Activated T-cell treated with anti-CD3 and anti-CD28 coated beads, Interleukin-2, amount 50 U/mL, for 1 hour (primary cell): ENCODE measurements at places on chromosomes 2 and 18.
A peak's percentile ranks its signal among the peaks of the same experiment; 100 is the strongest.

DNA sequence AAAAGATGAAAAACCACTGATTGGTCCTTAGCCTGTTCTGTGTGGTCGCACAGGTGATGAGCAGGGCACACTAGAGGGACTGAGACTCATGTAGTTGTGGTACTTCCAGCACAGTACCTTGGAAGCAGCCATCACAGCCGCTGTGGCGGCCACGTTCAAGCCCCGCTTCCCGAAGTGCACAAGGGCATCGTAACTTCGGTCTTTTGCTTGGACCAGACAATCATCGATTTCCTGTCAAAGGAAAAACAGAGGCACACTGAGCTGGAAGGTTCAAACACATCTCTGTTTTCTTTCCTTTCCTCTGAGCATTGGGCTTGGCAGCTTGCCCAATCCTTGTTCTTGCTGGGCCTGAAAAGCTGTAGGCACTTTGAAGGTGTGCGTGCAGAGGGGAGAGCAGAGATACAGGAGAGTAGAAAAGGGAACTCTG, 52.6 kb downstream of the MRPL35 start:
- DNase-seq: no peak

GRCh38 chr2:158507141-158507540, 50.4 kb downstream of the PKP4 start:
- DNase-seq: no peak

DNA sequence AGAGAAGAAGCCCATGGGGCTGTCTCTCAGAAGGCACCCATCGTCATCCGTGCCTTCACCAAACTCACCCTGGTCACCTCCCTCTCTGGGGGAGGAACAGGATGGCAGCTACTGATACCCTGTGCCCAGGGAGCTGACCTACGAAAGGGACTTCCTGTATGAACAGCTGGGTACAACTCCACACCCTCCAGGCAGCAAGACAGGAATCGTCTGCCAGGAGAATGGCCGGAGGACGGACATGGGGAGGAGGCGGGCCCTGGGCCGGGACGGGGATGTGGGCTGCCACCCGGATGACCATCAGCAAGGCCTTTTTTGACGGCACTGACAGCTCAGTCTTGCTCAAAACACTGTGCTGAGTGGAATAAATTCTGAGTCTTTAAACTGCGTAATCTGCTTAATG, 243.6 kb downstream of the HDAC4 start:
- no peak for DNase-seq

GRCh38 chr18:46156124-46156745, 52.0 kb downstream of the HAUS1 start:
- DNase-seq: peak; percentile 28

DNA sequence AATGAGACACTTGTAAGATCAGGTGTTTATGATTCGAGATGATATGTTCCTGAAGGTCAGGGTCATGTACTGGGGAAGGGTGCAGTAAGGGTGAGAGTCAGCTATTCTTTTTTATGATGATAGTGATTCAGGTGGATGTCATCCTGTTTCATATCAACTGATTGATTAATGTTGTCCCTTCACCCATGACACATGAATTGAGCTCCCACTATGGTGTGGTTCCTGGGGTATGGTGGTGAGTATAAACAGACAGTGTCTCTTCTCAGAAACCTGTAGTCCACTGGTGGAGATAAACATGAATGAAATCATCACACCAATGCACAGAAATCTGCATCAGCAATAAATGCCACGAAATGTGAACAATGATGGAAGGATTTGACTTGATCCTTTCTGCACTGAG, 37.4 kb upstream of the PAX8 start:
- no peak for DNase-seq

DNA sequence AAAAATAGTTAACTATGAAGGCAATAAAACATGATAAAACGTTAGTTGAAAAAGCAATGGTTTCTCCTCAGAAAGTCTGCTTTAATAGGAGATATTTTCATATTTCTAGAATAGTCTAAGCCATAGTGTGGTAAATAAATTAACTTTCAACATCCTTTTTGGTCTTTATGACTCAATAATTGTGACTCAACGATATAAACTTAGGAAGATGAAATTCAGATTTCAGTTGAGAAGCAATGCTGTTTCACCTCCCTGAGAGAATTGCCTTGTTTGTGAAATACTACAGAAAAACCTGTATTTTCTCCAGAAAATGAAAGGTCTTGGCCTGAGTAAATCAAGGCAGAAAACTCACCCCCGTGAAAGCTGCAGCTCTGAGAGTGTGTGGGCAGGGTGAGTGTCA, 166.9 kb downstream of the ETAA1 start:
- DNase-seq: no peak

GRCh38 chr2:85737961-85738360, 15.8 kb upstream of the ATOH8 start:
- no peak for DNase-seq
